ENCODE measurements at places on chromosomes 4 and X. TPM values are rescaled to one million over a fixed set of nuclear protein-coding genes. Genes with fewer than 3 reads are reported as not detected.
A peak's percentile ranks its signal among the peaks of the same experiment; 100 is the strongest.

IQCM gene
- total RNA-seq, result not detected

DNA sequence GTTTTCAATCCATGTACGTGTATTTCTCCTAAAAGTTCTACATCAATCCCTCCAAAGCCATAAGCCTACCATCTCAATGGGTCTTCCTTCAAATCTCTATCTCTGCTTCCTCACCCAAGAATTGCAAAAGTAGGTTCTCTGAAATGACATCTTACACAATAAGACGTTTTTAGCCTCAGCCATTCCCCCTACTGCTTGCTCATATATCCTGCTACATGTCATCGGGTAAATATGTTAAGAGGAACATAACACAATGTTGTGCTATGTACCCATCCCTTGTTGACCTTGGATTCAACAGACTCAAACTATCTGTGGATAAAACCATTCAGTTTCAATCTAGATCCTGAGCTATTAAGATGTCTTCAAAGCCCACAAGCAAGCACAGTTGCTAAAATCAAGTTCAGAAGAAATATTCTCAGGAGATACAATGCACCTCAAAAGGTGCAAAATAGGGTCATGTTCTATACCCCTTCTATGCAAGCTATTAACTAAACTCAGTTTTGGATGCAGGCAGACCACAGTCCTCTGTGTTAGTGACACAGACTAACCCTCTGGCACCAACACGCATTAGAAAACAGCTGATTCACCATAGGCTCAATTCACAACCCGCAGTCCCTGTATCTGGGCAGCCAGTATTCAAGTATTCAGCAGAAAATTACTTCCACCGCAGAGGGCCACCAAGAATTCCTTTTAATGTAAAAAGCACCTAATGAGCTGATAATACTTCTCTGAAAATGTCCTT lies 56.8 kb downstream of the CD99L2 start:
- H3K36me3 ChIP-seq, result no peaks in the 10 kb centered on the region
- H3K4me3 ChIP-seq, result no peak overlapping the region
- H3K4me1 ChIP-seq, result peaks cover 5% of the 10 kb centered on the region
- no peak overlapping the region for H3K27ac ChIP-seq
- H3K27me3 ChIP-seq, result no peaks in the 10 kb centered on the region

MRFAP1L1 gene
- total RNA-seq, result 57.8 TPM

DNA sequence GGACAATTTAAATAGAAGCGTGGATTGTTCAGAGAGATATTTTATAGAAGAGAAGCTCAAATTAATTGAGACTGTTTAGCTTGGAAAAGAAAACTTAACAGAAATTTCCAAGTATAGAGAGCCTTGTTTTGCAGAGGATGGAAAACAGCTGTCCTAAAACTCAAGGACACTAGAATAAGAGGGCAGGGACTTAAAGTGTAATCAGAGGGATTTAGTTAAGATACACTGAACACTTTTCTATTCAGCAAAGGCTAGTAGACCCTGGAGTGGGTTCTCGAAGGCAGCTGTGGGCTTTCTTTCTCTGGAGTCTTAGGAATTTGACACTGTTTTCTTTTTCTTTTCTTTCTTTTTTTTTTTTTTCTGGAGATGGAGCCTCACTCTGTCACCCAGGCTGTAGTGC lies 92.7 kb upstream of the ARX start:
- no peak overlapping the region for H3K27ac ChIP-seq
- no peak for DNase-seq
- no peak overlapping the region for H3K4me3 ChIP-seq
- H3K4me1 ChIP-seq, result no peaks in the 10 kb centered on the region
- no peaks in the 10 kb centered on the region for H3K27me3 ChIP-seq

GRCh38 chr4:52038103-52038912 lies at the start of gene SGCB:
TSS of gene SGCB (minus strand) at chr4:52038299. CDS start at chr4:52038259, 40 bp downstream.
- H3K36me3 ChIP-seq, result no peaks in the 10 kb centered on the region
- peak within 1 kb of the TSS; percentile 92 for H3K4me3 ChIP-seq
- no peak for DNase-seq
- H3K4me1 ChIP-seq, result peaks cover 15% of the 10 kb centered on the region
- H3K27me3 ChIP-seq, result no peaks in the 10 kb centered on the region

DNA sequence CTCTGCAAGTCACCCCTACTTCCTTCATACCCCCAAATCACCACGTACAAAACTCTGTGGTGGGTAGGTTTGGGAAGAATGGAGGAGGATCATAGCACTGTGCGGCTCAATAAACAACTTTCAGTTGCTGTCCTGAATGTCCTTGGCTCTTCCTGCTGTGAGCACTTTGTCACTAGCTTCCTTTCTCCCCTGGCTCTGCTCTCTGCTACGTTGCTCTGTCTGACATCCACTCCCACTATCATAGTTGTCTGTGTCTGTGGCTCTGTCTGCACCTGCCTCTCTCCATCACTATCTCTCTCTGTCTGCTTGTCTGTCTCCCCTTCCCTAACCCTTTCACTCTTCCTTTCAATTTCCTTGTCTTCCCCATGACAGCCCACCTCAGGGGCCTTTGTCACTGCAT lies 21.2 kb upstream of the SMPX start:
- no peaks in the 10 kb centered on the region for H3K27me3 ChIP-seq
- no peak overlapping the region for H3K4me3 ChIP-seq
- DNase-seq, result no peak
- H3K36me3 ChIP-seq, result no peaks in the 10 kb centered on the region
- H3K4me1 ChIP-seq, result no peaks in the 10 kb centered on the region

DNA sequence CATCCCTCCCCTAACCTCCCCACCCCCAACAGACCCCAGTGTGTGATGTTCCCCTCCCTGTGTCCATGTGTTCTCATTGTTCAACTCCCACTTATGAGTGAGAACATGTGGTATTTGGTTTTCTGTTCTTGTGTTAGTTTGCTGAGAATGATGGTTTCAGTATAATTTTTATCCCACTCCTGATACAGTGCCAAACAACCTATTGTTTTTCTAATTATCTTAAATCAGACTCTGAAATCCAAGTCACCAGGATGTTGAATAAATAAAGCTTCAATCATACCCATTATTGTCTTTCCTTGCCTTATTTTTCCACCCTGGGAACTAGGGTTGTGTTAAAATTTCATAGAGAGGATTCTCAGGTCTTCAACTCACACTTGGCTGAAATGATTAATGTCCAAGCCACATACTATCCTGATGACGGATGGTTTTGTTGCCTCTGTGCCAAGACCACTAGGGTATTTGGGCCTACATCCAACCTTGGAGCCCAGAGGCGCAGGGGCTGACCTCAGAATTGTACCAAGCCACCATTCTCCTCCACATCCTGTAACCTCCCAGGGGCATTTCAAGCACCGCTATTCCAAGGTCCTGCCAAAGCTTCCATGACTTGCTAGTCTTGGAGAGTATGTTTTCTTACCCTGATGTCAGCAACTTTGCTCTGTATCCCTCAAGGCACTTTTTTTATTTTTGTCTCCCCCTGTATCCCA lies 332.4 kb downstream of the ARHGAP24 start:
- H3K4me1 ChIP-seq, result peaks cover 21% of the 10 kb centered on the region
- no peaks in the 10 kb centered on the region for H3K27me3 ChIP-seq
- H3K4me3 ChIP-seq, result no peak overlapping the region
- no peak overlapping the region for H3K27ac ChIP-seq
- no peaks in the 10 kb centered on the region for H3K36me3 ChIP-seq

GIMD1 gene
- total RNA-seq, result not detected

DMRTC1B gene
- total RNA-seq, result not detected

DNA sequence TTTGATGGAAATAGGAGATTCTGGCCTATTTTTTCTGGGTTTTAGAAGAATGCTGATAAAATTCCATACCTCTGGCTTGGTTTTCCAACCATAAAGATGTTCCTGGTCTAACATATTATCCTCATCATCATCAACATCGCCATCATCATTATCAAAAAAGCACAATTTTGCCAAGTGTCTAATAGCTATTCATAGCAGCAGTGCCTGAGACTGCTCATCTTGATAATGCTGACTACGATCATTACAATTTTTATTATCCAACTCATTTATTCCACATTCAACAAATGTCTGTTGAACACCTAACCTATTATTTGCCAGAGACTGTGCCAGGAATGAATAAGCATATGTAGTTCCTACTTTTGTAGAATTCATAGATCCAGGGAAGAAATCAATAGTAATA lies 303.5 kb upstream of the GATB start:
- no peak overlapping the region for H3K4me3 ChIP-seq
- no peaks in the 10 kb centered on the region for H3K27me3 ChIP-seq
- H3K4me1 ChIP-seq, result peaks cover 22% of the 10 kb centered on the region
- no peaks in the 10 kb centered on the region for H3K36me3 ChIP-seq
- no peak for DNase-seq

- H3K4me1 ChIP-seq, result no peaks in the 10 kb centered on the region
- H3K36me3 ChIP-seq, result no peaks in the 10 kb centered on the region
Observed at GRCh38 chrX:133415276-133416105, at the start of gene GPC4. TSS of gene GPC4 (minus strand) at chrX:133415489. CDS start at chrX:133414965, 524 bp downstream.

TREX2 gene
- total RNA-seq, result 0.78 TPM

RTL3 gene
- total RNA-seq, result 3.7 TPM

DNA sequence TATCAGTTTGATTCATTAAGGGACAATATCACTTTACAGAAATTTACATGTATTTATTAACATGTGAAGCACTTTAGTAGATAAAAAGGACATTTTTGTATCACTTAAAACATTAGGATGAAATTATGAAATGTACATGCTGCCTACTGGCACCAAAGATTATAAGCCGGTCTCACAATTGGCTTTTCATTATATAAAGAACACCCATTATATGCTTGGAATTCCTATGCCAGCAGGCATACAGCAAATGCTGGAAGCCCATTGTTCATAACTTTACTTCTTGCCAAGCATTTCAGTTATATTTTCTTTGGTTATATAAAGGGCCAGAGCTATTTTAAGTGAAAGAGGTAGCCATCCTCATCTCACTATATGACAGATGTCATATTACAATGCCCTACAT lies 145.9 kb downstream of the DMD start:
- no peaks in the 10 kb centered on the region for H3K4me1 ChIP-seq
- no peak overlapping the region for H3K4me3 ChIP-seq
- no peak overlapping the region for H3K27ac ChIP-seq

NIPAL1 gene
- 0.42 TPM for total RNA-seq

DNA sequence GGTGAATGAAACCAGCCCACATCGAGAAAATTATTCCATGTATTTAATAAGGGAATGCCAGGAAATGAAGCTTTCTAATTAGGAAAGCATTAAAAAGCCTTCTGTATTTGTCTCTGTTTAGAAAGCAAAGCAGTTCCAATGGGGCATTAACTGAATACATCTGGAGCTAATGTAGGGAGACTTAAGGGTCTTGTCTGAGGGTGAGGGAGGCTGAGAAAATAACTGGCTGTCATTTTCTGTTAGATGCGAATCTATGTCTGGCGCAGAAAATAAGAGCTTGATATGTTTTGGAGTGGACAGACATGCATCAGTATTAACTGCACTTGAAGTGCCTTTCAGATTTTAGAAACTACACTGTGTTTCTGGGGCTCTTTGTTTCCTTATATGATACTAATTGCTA lies 111.3 kb downstream of the KLHL8 start:
- peak overlapping the region; percentile 73 for H3K27ac ChIP-seq
- H3K36me3 ChIP-seq, result peaks cover 44% of the 10 kb centered on the region
- no peak for DNase-seq
- H3K27me3 ChIP-seq, result no peaks in the 10 kb centered on the region
- H3K4me1 ChIP-seq, result peaks cover 51% of the 10 kb centered on the region
